ENCODE measurements at places on chromosomes 5 and 9. TPM values are rescaled to one million over a fixed set of nuclear protein-coding genes. Genes with fewer than 3 reads are reported as not detected.

- DNase-seq: no peak
Observed at GRCh38 chr5:87313216-87313615, 45.5 kb downstream of the RASA1 start.

Gene MCIDAS
- polyA plus RNA-seq: not detected

GRCh38 chr5:171495122-171495700 lies 75.8 kb downstream of the FGF18 start:
- no peak for DNase-seq

Gene RLN1
- polyA plus RNA-seq: 0.27 TPM

- DNase-seq: no peak
Observed at GRCh38 chr9:74036549-74037231, 460.4 kb upstream of the RORB start.

Gene SLCO4C1
- 2.3 TPM for polyA plus RNA-seq

Gene RNF224
- polyA plus RNA-seq: 2.4 TPM

Gene THG1L
- polyA plus RNA-seq: 21.5 TPM

Gene KIAA0825
- polyA plus RNA-seq: 2.2 TPM

DNA sequence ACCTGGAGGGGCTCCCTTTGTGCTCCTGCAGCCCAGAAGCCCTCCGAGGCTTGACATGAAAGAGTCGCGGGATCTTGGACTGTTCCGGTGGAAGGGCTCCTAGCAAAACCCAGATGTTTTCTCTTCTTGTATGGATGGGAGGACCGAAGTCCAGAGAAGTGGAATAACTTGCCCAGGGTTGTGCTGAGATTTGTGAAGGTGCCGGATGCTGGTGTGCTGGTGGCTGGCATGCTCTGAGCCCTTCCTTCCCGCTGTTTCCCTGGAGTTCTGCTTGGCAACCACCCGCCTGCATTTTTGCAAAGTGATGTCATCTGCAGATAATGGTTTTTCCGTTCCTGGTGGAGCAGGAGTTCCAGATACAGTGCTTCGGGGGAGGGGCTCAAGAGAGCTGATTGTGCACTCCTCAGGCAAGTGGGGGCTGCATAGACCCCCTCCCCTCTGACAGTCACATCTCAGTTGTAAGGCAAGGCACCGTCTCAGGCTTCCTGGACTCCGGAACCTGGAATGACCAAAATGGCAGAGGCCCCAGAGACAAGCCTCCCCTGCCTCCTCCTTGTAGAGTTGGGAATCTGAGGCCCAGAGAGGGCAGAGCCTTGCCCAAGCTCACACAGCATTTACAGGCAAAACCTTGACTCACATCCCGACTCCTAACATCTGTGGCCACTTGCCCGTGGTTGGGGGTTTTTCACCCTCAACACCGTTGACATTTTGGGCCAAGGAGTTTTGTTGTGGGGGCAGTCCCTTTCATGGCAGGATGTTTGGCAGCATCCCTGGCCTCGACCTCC lies 157.0 kb downstream of the RGS3 start:
- DNase-seq: no peak

Gene NR6A1
- 1.1 TPM for polyA plus RNA-seq

- no peak for DNase-seq
Observed at GRCh38 chr9:119839888-119840287, 470.7 kb upstream of the BRINP1 start.

Gene ANKRD31
- polyA plus RNA-seq: 0.13 TPM

DNA sequence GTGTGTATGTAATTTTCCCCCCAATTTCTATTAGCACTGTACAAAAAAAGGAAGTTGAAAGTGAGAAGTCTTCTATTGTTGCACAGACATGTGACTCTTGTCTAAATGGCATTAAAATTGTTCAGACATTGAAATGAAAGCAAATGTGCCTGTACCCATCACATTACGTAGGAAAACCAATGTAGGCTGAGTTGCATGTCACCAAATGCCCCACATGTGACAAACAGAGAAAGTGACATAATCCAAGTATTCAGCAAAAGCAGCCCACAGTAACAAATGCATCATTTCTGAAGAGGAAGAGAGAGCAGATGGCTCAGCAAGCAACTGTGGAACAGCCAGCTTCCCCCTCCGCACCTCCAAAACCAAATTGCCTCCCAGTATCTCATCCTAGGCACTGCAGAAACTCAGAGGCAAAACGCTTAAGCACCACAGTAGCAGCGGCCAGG lies 161.5 kb upstream of the NR4A3 start:
- DNase-seq: no peak

GRCh38 chr9:124788542-124789217 lies 11.7 kb downstream of the OLFML2A start:
- DNase-seq: no peak

- DNase-seq: no peak
Observed at GRCh38 chr5:4383102-4383501, 757.0 kb upstream of the ADAMTS16 start.

DNA sequence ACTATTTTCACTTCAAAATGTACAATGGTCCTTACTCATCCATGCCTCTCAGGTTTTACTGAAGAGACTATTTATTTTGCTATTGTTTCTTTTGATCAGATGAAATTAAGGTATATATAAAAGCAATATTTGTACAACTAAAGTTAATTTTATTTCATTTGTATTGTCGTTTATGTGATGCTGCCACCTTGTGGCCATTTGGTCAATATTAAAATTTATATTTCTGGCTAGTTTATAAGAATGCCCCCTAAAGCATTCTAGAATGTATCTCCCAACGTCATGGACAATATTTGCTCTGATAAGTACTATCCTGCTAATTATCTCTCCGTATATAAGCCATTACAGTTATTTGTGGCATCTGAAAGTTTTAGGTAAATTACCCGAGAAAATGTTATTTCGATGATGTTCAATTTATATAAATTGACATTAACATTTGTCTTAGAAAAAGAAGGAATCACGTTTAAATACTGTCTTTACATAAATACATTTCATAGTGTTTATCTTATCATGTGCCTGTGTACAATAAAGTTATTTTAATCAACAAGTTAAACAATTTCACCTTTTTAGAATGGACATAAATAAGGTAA lies 680.0 kb downstream of the TAF11L14 start:
- DNase-seq: no peak

- no peak for DNase-seq
Observed at GRCh38 chr5:111562561-111562960, 50.2 kb upstream of the STARD4 start.

Gene ADGRD2
- 0.08 TPM for polyA plus RNA-seq

Gene HACD4
- polyA plus RNA-seq: 1.5 TPM

Gene ANKRD18A
- polyA plus RNA-seq: 0.09 TPM

GRCh38 chr5:116559239-116559638 lies 15.4 kb downstream of the SEMA6A start:
- DNase-seq: no peak
